Endothelial cell of umbilical vein (primary cell): ENCODE measurements at places on chromosomes 3 and 15. TPM values are rescaled to one million over a fixed set of nuclear protein-coding genes. Genes with fewer than 3 reads are reported as not detected.

DUOX2 gene
- not detected in 2 replicates for total RNA-seq

CRBN gene
- 34.8 and 36.1 TPM in 2 replicates for total RNA-seq

SPPL2A gene
- 80.1 and 88.7 TPM in 2 replicates for total RNA-seq

C3orf70 gene
- 0.18 and 0.20 TPM in 2 replicates for total RNA-seq

SLC2A2 gene
- not detected in 2 replicates for total RNA-seq

AADACL2 gene
- not detected in 2 replicates for total RNA-seq

STAB1 gene
- total RNA-seq = 340 and 369 TPM in 2 replicates

TMC3 gene
- not detected in 2 replicates for total RNA-seq

TMEM108 gene
- total RNA-seq = 0.42 and 1.1 TPM in 2 replicates

PLA2G4D gene
- total RNA-seq = not detected in 2 replicates

ABHD14A gene
- total RNA-seq = 6.6 and 8.2 TPM in 2 replicates

SLC25A38 gene
- 16.0 and 20.0 TPM in 2 replicates for total RNA-seq

GUCA1C gene
- not detected in 2 replicates for total RNA-seq

TNIK gene
- total RNA-seq = 29.6 and 39.7 TPM in 2 replicates

PCOLCE2 gene
- total RNA-seq = not detected in 2 replicates

CCDC13 gene
- 0.82 and 1.2 TPM in 2 replicates for total RNA-seq

EBLN2 gene
- 7.3 and 7.7 TPM in 2 replicates for total RNA-seq

GRM7 gene
- total RNA-seq = not detected in 2 replicates

GABRB3 gene
- 0.85 TPM in 1 of 2 replicates, not detected in the other for total RNA-seq

NISCH gene
- total RNA-seq = 153 and 156 TPM in 2 replicates

ARGFX gene
- not detected in 2 replicates for total RNA-seq

SCN5A gene
- 13.1 and 20.0 TPM in 2 replicates for total RNA-seq

ULK3 gene
- 29.0 and 36.0 TPM in 2 replicates for total RNA-seq

POPDC2 gene
- total RNA-seq = 0.66 TPM in 1 of 2 replicates, not detected in the other

HHATL gene
- total RNA-seq = not detected in 2 replicates

CHDH gene
- 0.04 and 0.46 TPM in 2 replicates for total RNA-seq

INKA1 gene
- 24.0 and 26.5 TPM in 2 replicates for total RNA-seq

ATP8B4 gene
- not detected in 2 replicates for total RNA-seq

CCK gene
- not detected in 2 replicates for total RNA-seq

CCDC39 gene
- total RNA-seq = not detected in 2 replicates

HAPLN3 gene
- total RNA-seq = 40.4 and 57.6 TPM in 2 replicates

GRAMD2A gene
- total RNA-seq = 0.23 and 0.29 TPM in 2 replicates

LCTL gene
- total RNA-seq = not detected in 2 replicates

KBTBD13 gene
- not detected in 2 replicates for total RNA-seq

BSN gene
- 0.27 and 0.28 TPM in 2 replicates for total RNA-seq

PRTG gene
- 8.2 and 12.4 TPM in 2 replicates for total RNA-seq

IL5RA gene
- not detected in 2 replicates for total RNA-seq
